ENCODE measurements at places on chromosomes 3 and 15. TPM values are rescaled to one million over a fixed set of nuclear protein-coding genes. Genes with fewer than 3 reads are reported as not detected.
A peak's percentile ranks its signal among the peaks of the same experiment; 100 is the strongest.

NUDT16 gene
- total RNA-seq = 8.4 TPM

GRCh38 chr3:196440041-196440537, 7.9 kb upstream of the UBXN7 start:
- no peak for DNase-seq

DNA sequence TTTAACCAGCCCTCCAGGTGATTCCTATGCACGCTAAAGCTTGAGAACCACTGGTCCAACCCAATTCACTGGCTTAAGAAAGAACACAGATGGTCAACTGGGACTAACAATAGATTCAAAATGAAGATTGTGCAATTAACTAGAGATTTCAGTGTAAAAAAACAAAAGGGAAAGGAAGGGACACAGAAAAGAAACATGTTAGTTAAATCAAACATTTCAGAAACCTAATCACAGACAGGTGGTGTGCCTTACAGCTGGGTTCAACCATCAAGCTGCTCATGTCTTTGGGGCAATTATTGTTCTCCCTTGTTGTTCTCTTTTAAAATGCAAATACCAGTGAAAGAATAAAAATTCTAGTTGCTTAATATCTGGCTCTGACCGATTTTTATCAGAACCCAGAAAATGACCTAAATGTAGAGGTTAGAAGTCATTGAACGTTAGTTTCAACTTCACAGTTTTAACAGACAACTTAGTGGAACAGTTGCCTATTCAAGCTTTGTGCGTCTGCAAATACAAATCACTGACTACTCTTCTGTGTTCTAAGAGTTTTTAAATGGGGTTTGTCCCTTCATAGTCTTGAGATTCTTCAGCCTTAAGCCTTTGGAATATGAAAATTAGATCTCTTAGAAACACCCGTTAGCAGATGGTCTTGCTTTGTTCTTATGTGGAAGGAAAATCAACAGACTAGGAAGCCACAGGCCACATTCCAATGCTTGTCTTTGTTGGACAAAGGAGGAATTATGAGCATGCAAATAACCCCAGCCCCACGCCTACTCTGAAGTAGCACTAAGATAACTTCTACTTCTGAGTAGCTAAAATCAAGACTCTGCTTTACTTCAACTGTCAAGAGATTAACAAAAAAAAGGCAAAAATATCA, 223.4 kb downstream of the ATP8B4 start:
- no peak for DNase-seq

DNA sequence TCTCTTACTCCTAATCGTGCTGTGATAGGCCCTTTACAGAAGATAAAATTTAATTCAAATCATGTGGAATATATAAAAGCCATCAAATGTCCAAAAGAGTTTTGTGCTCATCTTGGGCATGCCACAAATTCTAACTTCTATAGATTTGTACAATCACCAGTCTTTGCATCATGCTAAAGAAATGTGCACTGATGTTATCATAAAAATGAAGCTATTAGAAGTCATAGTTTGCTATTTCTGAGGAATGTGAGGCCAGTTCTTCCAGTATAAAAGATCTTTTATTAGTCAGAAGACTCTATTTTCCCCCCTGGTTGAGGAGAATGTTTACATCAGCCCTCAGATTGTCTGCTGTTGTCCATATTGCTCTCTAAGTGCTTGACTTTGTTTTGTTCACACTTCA, 2.1 kb upstream of the ANXA2 start:
- no peak for DNase-seq

DNA sequence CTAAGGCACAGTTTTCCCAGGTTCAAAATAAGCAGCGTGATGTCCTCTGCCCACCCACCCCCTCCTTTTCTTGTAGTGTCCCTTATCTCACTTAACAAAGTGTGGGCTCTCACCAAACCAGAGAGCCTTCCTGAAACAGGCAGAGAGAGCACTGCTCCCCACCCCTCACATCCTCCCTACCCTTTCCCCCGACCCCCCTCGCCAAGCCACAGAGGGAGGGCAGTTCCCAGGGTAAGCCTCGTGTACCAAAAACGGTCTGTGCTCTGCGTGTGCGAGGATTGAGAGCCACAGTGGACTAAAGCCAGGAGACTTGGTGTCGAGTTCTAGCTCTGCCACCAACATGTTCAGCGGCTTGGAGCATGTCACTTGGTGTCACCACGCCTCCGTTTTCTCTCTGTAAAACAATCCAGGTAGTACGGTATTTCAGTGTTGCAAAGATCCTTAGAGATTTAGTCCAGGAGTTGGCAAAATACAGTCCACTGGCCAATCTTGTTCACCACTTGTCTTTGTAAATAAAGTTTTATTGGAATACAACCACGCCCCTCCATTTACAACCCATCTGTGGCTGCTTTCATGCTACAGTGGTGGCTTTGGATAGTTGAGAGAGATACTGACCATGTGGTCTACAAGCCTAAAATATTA, 249.9 kb downstream of the OPA1 start:
- DNase-seq = no peak

GRCh38 chr15:61517776-61518175, 288.7 kb upstream of the RORA start:
- DNase-seq = no peak

FBXO22 gene
- total RNA-seq = 51.9 TPM

ISLR gene
- not detected for total RNA-seq

DNA sequence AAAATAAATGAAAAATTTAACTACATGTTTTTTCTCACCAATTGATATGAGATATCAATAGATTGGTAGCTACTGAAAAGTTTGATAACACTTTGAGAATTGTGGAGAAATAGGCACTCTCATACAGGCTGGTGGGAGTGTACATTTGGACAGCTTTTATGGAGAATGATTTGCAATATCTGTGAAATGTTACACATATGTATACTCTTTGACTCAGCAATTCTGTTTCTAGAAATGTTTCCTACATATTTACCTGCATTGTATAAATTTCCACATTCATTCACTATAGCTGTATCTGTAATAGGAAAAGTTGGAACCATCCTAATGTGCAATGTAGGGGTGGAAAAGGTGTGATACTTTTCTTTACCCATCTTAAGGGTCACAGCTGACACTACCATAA, 1.9 kb upstream of the KIF23 start:
- DNase-seq = no peak

GRCh38 chr15:29736744-29737020, 85.6 kb downstream of the TJP1 start:
- DNase-seq = no peak

GRCh38 chr15:56082263-56082761, 88.9 kb upstream of the NEDD4 start:
- peak; percentile 8 for DNase-seq

GRK7 gene
- not detected for total RNA-seq

GRCh38 chr3:159904455-159904854, 84.2 kb upstream of the IL12A start:
- no peak for DNase-seq

ROPN1 gene
- not detected for total RNA-seq

BCHE gene
- total RNA-seq = not detected

EXD1 gene
- total RNA-seq = not detected

DNA sequence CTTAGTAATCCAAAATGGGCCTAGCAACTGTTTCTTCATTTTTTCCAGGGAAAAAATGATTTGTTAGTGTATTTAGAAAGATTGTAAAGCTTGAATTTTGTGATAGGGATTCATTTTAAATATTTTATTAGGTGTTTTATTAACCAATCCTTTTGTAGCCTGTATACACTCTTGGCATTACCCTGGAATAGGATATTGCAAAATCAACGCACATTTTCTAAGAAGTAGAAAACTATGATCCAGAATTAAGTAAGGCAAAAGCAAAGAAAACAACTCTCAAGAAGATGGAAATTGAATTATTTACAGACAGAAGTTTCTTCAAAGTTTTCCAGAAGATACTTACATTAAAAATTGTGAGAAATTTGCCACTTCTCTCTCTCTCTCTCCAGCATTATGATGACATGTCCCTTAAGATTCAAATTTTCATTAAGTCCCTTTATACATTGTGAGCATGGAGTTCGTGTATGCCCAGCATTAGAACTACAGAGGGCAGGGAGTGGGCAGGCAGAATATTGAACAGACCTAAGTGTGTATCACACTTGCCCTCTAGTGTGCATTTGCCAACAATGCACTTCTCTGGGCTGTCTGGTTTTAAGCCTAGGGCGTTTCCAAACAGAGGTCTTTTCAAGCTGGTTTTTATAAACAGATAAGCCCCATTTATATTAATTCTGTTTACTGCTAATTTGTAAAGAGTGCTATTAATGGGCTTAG, 28.5 kb upstream of the CMSS1 start:
- DNase-seq = no peak

FAM3D gene
- not detected for total RNA-seq

DNA sequence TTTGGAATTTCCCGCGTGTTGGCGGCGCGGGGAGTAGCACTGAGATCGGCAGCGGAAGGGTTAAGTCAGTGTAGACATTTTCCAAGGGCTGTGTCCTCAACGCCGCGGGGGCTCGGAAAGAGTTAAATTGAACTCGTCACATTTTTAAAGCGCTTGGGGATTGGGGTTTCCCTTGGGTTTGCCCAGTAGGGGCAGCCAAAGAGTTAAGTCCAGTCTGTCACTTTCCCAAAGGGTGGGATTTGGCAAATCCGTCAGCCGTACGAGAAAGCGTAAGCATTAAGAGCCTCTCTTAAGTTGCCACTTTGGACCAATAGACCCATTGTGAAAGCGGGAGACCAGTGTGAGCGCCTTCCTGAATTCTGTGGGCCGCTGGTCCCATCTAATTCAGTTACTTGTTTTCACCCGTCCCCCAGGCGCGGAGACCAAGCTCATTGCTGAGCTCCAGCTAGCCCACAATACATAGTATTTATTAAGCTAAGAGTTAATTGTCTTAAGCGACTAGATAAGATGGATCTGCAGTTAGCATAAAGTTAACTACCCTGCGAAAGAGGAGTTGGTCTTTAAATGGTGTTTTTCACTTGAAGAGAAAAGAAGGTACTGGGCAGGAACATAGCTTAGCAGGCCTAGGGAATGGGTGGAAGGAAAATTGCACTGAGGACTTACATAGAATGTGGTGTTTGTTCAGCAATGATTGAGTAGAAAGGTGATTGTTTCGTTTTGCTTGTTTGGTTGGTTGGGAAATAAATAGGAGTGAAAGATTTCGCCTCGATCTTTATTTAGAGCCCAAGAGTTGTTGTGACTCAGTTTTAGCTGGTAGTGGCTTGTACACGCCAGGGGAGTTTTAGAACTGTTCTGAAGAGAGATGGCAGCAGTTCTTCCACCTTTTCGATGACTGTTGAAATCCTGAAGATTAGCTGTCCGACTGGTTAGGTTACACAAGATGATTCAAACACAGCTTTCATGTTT, 932 bp downstream of the ARL8B start:
- DNase-seq = peak; percentile 79

DNA sequence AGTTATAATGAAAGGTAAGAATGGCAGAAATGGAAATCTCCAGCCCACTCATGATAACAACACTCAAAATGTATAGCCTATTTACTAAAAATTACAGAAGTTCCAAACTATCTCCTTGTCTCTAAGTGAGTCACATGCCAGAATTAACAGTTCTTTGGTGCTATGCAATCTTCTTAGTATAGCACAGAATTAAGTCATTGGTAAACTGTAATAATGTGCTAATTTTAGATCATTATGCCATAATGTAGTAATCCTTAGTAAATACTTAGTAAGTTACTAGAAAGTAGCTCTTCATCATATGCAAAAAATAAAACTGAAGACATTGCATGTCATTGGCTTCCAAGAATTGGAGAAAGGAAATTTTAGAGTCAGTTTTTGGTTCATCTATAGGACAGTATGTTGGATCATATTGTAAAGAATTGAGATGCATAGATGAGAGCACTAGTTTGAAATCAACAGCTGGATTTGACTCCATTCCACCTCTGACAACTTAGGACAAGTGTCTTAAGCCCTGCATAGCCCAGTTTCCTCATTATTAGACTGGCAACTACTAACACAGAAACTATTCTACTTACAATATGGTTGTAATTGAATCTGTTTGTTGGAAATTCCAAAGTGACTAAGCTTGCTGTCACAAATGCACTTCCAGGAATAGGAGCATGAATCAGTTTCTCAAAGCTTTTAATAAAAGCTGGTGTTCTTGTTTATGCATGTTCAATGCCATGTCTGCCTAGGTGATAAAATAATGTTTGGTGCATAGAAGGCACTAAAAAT, 40.1 kb upstream of the CD47 start:
- DNase-seq = no peak

DNA sequence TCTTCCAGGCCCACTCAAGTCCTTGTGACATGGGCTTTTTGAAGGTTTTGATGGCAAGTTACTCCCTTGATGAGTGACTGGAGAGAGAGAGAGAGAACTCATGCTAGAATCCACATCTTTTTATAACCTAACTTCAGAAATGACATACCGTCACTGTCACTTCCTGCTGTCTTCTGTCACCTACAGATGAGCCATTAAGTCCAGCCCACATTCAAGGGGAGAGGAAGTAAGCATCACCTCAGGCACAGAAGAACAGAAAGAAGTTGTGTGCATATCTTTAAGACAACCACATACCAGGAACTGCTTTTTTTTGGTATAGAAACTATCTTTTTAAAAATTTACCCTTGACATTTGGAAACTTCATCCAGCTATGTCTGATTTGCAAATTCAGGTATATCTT, 16.6 kb upstream of the TXNRD3 start:
- DNase-seq = no peak

DNA sequence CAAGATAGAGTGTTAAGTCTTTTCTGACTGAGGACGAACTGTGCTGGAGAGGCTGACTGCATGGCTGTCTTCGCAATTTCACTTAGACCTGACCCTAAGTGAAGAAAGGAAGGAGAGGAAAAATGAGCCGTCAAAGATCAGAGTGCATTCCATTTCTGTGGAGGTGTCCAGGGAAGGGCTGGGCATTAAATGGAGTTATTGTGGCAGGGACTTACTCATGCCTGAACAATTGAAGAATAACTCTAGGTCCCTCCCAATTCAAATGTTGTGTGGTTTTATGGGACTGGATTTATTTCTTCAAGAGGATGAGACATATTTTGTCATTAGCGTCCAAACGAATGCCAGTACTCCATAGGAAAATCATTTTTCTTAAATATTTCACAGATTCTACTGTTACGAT, 187.3 kb upstream of the CFAP20DC start:
- peak; percentile 52 for DNase-seq

GPR62 gene
- total RNA-seq = not detected

CAV3 gene
- not detected for total RNA-seq

GRCh38 chr3:58737644-58738043, 71.1 kb upstream of the FAM3D start:
- DNase-seq = no peak

LSAMP gene
- total RNA-seq = not detected

- DNase-seq = no peak
Observed at GRCh38 chr15:91116113-91117067, 16.3 kb downstream of the SV2B start.

DNA sequence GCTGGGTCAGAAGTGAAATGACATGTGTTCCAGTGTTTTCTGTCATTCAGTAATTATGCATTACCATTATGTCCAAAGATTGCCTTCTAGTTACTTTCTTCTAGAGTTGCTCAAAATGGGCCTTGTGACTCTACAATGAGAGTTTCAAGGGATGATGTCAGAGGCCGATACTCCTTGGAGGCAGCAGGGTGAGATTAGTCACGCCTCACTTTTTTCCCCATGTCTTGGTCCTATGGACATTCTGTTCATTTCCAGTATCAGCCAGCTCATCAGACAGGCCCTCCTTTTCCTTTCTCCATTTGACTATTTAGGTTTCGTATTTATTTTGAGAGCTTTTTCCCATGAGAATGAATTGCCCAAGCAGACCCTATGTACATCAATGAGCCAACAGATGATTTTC, 17.5 kb downstream of the VGLL3 start:
- no peak for DNase-seq

PYGO1 gene
- total RNA-seq = not detected
